ENCODE measurements at places on chromosomes 16 and 17.

DNA sequence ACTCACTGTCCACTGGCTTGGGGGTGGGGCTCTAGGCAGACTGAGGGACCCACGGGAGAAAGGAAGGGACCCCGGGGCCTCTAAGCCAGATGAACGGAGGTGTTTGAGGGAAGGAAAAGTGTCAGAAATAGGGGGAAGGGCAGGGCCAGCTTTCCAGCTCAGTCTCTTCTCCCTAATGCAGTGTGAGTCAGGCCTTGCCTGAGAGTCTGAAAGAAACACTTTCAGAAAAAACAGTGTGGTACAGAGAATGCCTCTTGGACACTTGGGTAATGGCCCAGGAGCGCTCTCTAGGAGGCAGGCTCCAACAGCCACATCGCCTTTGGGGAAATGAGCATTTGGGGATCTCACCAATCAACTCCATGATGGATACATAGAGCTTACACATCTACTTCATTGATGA, 46.9 kb downstream of the NDEL1 start:
- DNase-seq = no peak

DNA sequence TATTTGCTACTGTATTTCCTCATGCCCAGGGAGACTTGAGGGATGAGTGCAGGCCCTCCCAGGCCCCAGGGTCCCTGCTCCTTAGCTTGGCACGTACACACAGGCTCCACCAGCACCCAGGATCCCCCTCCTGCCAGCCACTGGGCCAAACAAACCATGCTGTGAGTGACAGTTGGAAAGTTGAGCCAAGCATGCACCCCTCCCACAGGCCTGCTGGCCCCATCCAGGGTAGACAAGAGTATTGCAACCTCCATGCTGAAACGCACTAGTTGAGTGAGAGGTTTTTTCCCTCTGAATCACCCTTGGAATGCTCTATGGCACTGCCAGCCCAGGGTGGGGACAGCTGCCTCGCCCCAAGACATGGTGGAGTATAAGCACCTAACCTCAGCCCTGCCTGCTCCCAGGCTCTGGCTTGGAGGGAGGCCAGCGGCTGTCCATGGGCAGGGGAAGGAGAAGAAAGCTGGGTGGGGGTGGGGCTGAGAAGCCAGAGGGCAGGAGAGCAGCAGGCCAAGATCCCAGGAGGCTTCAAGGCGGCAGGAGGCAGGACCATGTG, 49.6 kb downstream of the PITPNM3 start:
- no peak for DNase-seq

- no peak for DNase-seq
These were observed 9.9 kb upstream of the KDM8 start for GRCh38 chr16:27193300-27193990.

- DNase-seq = no peak
These were observed 30.6 kb downstream of the METRNL start for GRCh38 chr17:83109793-83110645.

DNA sequence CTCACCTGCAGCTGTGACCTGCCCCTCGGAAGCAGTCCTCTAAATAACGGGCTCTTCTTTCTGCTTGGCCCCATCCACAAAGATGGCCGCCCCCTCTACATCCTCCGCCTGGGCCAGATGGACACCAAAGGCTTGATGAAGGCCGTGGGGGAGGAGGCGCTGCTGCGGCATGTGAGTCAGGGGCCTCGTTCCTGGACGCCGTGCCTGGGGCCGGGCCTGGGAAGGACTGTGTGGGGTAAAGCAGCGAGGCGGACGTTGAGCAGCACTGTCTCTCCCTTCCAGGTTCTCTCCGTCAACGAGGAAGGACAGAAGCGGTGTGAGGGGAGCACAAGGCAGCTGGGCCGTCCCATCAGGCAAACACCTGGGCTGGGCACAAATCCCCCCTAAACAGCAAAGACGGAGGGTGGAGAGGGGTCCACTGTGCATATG, 33.1 kb downstream of the NAGPA start:
- DNase-seq = no peak

GRCh38 chr16:72979974-72980373, 68.0 kb downstream of the ZFHX3 start:
- no peak for DNase-seq

- DNase-seq = no peak
These were observed 701.1 kb downstream of the WWOX start for GRCh38 chr16:78800523-78800922.

GRCh38 chr17:19558946-19559345, 25.3 kb downstream of the SLC47A1 start:
- no peak for DNase-seq

DNA sequence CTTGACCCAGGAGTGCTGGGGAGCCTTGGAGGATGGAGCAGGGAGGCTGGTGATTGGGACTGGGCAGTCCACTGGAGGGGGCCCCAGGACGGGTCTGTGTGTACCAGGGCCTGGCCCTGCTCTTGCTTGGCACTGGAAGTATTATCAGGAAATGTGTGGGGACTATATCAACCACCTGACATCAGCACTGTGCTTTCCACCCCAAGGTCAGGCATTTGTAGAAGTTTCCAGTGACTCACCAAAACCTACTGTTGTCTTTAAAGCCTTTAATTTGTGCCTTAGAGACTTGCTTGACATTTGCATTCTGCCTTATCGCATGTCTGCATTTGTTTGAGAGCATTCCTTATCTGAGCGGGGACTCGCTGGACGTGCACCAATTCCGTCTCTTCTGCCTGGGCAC, 323.1 kb downstream of the FOXL1 start:
- no peak for DNase-seq

DNA sequence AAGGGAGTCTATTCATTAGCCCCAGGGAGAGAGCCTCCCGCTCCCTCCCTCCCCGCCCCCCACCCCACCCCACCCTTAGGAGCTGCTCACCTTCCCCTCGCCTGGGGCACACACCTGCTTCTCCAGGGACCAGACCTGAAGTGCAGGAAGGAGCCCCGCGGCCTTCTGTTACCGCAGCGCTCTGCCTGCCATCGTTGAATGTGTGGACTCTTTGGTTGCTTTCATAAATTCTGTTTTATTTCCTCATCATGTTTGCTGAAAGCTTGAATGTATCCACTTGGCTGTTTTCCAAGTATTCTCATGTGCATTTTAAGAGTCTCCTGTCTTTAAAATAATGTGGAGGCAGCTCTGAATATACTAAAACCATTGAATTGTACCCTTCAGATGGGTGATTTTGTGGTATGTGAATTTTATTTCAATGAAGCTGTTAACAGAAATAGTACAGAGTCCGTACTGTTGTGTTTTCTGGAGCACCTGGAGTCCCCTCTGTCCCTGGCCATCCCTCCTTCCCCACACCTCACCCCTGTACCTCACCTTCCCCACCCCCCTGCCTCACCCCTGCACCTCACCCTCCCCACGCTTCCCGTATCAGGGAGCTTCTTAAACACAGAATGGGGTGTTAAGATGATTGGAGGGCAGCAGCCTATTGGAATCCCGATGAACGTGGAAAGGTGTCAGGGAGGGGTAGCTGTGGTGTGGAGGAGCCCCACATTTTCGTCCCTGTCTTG, 25.5 kb downstream of the RAB11FIP3 start:
- no peak for DNase-seq

DNA sequence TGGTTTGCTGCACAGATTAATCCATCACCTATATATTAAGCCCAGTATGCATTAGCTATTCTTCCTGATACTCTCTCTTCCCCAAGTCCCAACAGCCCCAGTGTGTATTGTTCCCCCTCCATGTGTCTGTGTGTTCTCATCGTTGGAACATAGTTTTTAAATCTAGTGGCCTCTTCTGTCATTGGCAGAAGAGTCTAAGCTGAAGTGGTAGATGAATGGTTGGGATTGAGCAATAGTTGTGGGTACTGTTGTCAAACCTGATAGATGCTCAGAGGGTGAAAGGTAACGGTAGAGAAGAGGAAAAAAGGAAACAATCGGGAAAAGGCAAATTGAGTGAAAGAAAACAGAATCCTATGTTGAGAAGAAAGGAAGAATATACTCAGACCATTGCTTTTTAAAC, 29.9 kb downstream of the MAP3K3 start:
- DNase-seq = no peak

- no peak for DNase-seq
These were observed 98.0 kb downstream of the CDK5R1 start for GRCh38 chr17:32584792-32585191.

DNA sequence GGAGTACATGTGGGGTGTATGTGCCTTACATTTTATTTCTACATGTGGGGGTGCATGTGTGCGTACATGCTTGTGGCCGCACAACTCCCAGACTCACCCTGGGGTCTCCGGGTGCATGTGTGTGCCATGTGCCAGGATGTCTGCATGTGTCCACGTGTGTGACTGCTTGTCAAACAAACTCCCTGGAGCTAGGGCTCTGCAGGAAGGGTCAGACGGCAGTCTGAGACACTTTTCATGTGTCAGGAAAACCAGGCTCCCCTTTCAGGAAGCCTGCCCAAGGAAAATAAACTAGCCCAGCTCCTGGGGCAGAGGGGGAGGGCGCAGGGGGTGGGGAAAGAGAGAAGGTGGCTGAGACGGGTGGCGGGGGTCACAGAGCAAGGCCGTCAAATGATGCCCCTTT, 44.7 kb downstream of the FZD2 start:
- no peak for DNase-seq

GRCh38 chr16:60206516-60206915, 1472.4 kb upstream of the GOT2 start:
- no peak for DNase-seq

DNA sequence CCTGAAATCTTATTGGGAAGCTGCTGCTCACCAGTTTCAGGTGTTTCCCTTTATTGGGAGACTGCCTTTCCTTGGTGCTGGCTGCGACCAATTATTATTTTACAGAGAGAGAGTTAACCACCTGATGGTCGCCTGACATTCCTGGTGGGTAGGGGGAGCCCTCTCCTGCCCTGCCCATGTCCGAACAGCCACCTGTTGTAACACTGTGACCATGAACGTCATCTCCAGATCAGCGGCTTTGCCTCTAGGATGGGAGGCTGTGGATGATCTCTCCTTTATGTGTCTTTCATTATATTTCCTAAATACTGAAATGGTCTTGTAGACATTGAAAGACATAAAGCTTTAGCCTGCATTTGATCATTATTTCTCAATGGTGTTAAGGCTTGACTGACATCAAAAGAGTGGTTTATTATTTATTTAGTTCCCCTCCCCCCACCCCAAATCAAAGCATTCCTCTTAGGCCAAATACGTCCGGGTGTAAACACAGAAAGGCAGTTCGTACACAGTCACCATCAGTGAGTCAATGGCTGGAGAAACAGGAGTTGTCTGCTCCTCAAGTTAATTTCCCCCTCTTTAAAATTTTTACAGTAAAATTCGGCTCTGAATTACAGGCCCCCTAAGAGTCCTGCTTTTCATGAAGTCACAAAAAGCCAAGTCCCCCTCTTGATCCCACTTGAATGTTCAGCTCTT, 57.8 kb upstream of the CACNG5 start:
- DNase-seq = no peak

DNA sequence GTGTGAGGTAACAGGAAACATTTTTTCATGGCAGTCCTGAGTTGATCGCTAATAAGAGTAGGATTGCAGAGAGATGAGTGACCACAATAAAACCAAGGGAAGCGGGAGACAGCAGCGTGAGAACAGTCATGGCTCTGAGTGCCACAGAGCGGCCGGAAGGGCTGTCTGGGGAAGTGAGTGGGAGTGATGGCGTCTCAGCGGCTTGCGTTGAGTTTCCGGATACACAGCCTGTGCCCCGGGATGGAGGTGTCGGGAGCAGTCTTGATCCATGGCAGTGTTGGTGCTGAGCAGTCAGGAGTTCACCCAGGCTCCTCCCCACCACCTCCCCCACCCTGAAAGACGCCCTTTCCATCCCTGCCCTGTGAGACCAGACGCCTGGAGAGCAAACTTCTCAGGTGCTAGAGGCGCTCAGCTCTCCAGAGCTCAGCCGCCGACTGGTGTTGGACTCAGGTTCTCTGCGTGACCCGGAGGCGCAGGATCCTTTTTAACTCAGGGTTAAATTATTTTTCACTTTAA, 59.8 kb downstream of the BANP start:
- no peak for DNase-seq

DNA sequence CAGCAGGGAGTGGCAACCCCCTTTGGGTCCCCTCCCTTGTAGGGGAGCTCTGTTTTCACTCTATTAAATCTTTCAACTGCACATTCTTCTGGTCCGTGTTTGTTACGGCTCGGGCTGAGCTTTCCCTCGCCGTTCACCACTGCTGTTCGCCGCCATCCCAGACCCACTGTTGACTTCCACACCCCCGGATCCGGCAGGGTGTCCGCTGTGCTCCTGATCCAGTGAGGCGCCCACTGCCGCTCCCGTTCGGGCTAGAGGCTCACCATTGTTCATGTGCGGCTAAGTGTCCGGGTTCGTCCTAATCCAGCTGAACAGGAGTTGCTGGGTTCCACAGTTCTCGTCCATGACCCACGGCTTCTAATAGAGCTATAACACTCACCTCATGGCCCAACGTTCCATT, 408.1 kb downstream of the KCNJ2 start:
- no peak for DNase-seq

GRCh38 chr16:16075488-16076422, 126.3 kb downstream of the ABCC1 start:
- DNase-seq = no peak

- DNase-seq = no peak
These were observed 13.3 kb downstream of the CAVIN1 start for GRCh38 chr17:42409523-42410318.

DNA sequence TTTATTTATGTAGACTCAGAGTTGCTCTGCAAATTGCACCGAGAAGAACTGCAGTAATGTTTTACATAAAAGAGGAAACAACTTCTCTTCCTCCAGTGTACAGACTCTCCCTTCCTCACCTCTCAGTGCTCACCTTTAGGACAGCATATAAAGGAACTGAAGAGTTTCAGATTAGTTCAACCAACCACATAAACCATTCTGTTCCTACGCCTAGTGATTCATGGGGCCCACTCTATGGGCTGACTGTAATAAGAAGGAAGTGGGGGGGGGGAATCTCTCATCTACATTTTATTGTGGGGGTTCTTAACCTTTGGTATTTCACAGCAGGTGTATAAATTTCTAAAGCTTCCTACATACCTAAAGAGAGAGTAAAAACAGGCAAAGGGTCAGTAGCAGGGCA, 18.3 kb downstream of the ZSWIM7 start:
- DNase-seq = no peak

Data from activated CD4-positive, alpha-beta T cell treated with anti-CD3 and anti-CD28 coated beads, Interleukin-2, amount 50 U/mL, for 1 hour (primary cell).